Chondrocyte (in vitro differentiated cells): ENCODE measurements at places on chromosomes 1 and 21. TPM values are rescaled to one million over a fixed set of nuclear protein-coding genes. Genes with fewer than 3 reads are reported as not detected.

The FCRLA gene
- total RNA-seq: not detected in 3 replicates

The ABCA4 gene
- 0.22 to 0.63 TPM (median 0.26 TPM) in 3 replicates for total RNA-seq

The MIS18A gene
- 5.0 to 7.1 TPM (median 5.8 TPM) in 3 replicates for total RNA-seq

The LRRC8B gene
- 1.2 to 3.2 TPM (median 1.5 TPM) in 3 replicates for total RNA-seq

The UBL4B gene
- total RNA-seq: not detected in 3 replicates

The MEX3A gene
- total RNA-seq: 11.7 to 12.7 TPM (median 12.0 TPM) in 3 replicates

The HMGCL gene
- total RNA-seq: 22.0 to 26.8 TPM (median 25.9 TPM) in 3 replicates

The CAMK1G gene
- not detected in 3 replicates for total RNA-seq

The PLXNA2 gene
- total RNA-seq: 22.0 to 37.9 TPM (median 24.9 TPM) in 3 replicates

The S100A6 gene
- total RNA-seq: 1.4 to 12.1 TPM (median 10.9 TPM) in 3 replicates

The KIAA0040 gene
- 0.75 to 3.5 TPM (median 1.2 TPM) in 3 replicates for total RNA-seq

The CALML6 gene
- total RNA-seq: 2.1 to 2.3 TPM (median 2.1 TPM) in 3 replicates

The TFF2 gene
- not detected in 3 replicates for total RNA-seq

The COL24A1 gene
- 0.18 to 2.8 TPM (median 0.30 TPM) in 3 replicates for total RNA-seq

The ZBTB8B gene
- 0.30 to 0.53 TPM (median 0.33 TPM) in 3 replicates for total RNA-seq

The CELSR2 gene
- 8.6 to 10.3 TPM (median 9.9 TPM) in 3 replicates for total RNA-seq
